ENCODE measurements at places on chromosomes 3 and 15. TPM values are rescaled to one million over a fixed set of nuclear protein-coding genes. Genes with fewer than 3 reads are reported as not detected.

DNA sequence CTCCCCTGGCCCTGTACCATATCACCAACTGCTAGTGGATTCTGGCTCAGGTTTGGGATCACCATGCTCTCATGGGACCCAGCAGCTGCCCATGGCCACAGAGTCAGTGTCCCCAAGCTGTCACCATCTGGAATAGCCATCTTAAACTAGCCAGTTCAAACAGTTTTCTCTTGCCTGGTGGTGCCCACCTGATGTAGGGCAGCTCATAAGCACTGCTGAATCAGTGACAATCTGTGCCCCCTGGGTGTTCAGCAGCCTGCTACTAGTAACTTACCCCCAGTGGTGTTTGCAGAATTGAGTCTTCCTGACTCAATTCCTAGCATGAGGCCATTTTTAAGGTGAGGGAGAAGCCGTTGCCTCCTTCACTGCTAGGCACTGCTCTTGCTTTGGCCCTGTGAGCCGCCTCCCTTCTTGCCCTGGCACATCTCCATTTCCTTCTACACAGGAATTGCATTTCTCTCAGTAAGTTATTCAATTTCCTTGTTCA lies 7.9 kb downstream of the RPSA start:
- no peak overlapping the region for H3K27ac ChIP-seq
- DNase-seq, result no peak
- no peak overlapping the region for H3K4me3 ChIP-seq
- H3K4me1 ChIP-seq, result no peaks in the 10 kb centered on the region

DNA sequence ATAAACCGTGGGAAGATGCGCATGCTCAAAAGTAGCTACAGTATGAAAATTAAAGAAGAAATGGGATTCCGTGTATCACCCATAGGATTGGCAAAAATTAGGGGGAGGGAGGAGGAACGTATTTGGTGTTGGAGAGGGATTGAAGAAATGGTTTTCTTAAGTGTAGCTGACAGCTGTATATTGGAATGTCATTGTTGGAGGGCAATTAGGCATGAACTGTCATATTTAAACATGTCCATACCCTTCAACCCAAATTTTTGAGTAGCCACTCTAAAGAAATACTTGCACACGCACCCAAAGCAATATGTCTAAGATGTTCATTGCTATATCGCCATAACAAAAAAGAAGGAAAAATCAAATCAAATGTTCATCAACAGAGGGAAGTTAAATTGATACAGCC lies 144.7 kb downstream of the TLE3 start:
- no peaks in the 10 kb centered on the region for H3K27me3 ChIP-seq
- H3K36me3 ChIP-seq, result no peaks in the 10 kb centered on the region
- no peak overlapping the region for H3K27ac ChIP-seq
- no peaks in the 10 kb centered on the region for H3K4me1 ChIP-seq
- H3K4me3 ChIP-seq, result no peak overlapping the region
- no peak for DNase-seq

DNA sequence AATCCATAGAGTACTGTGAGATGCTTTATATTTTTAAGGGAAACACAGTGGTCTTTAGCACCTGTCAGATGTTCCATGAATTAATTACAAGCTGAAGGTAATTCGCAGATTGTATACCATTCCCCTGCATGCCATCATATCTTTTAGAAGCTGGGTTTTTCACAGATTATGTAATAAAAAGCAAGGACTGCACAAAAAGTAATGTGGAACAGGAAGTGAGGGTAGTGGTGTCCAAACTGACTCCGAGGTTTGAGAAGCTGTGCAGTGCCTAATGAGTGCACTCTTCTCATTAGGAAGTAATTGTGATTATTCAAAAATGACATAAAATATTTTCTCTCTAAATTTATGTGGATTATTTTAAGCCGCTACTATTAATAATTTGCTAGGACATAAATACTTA lies 123.2 kb downstream of the GOLIM4 start:
- no peak overlapping the region for H3K27ac ChIP-seq
- H3K4me1 ChIP-seq, result no peaks in the 10 kb centered on the region
- no peak for DNase-seq
- H3K36me3 ChIP-seq, result no peaks in the 10 kb centered on the region
- H3K4me3 ChIP-seq, result no peak overlapping the region

Gene LCTL
- polyA plus RNA-seq, result not detected

GRCh38 chr3:76352511-76353284 lies 567.3 kb upstream of the ZNF717 start:
- DNase-seq, result no peak
- H3K4me1 ChIP-seq, result no peaks in the 10 kb centered on the region
- H3K27ac ChIP-seq, result no peak overlapping the region
- no peaks in the 10 kb centered on the region for H3K36me3 ChIP-seq

Gene ANKRD34C
- 0.01 TPM for polyA plus RNA-seq

Gene HACD3
- 7.3 TPM for polyA plus RNA-seq

DNA sequence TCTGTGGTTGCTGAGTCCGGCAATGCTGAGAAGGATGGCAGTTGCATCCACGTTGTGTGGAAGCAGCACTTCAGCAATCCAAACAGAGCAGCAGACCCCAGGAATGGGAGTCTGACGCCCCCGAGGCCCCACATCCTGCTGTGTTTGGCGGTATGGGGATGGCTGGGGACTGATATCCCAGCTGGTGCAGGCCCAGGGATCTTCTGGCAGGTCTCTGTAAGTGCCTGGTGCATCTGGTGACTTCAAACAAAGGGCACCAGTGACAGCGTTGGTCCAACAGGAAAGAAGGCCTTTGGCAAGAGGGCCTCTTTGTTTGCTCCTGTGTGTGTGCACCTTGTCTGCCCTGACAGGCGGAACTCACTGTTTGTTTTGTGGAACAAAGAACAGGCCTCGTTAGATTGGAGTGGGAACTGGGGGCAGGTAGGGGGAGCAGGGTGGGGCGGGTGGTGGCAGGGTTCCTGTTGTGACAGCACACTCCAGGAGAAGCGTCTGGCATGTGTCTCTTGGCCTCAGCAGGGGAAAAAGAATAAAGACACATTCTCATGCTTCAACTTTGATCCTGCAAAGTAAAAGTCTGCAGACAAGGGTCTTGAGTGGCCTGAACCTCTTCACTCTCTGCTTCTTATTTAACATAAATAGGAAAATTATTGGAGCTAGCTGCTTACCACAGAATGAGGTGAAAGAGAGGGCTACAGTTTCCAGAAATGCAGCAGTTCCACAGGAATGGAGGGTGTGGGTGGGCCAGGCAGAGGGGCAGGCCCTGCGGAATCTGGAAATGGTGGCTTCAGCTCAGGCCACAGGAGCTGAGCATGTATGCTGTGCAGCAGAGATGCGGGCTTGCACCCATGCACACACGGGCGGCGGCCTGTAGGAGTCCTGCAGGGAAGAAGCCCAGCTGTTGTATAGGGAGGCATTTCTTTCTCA lies 94.5 kb upstream of the MYZAP start:
- no peaks in the 10 kb centered on the region for H3K36me3 ChIP-seq
- H3K27me3 ChIP-seq, result no peaks in the 10 kb centered on the region
- no peak overlapping the region for H3K4me3 ChIP-seq
- H3K27ac ChIP-seq, result no peak overlapping the region
- no peaks in the 10 kb centered on the region for H3K4me1 ChIP-seq

Gene ATP13A4
- polyA plus RNA-seq, result not detected

GRCh38 chr3:167858865-167859264 lies 123.3 kb downstream of the SERPINI1 start:
- no peaks in the 10 kb centered on the region for H3K4me1 ChIP-seq
- no peak for DNase-seq
- H3K27ac ChIP-seq, result no peak overlapping the region
- no peaks in the 10 kb centered on the region for H3K27me3 ChIP-seq
- no peaks in the 10 kb centered on the region for H3K36me3 ChIP-seq

GRCh38 chr3:139564294-139564861 lies 24.8 kb upstream of the RBP1 start:
- H3K4me1 ChIP-seq, result no peaks in the 10 kb centered on the region
- H3K27ac ChIP-seq, result no peak overlapping the region
- H3K27me3 ChIP-seq, result no peaks in the 10 kb centered on the region
- no peak overlapping the region for H3K4me3 ChIP-seq
- no peaks in the 10 kb centered on the region for H3K36me3 ChIP-seq
- DNase-seq, result no peak

GRCh38 chr15:94231723-94232468 lies 535 bp downstream of the MCTP2 start:
- H3K27me3 ChIP-seq, result no peaks in the 10 kb centered on the region
- peak overlapping the region; percentile 90 for H3K27ac ChIP-seq
- H3K4me3 ChIP-seq, result peak overlapping the region; percentile 86
- H3K36me3 ChIP-seq, result no peaks in the 10 kb centered on the region
- H3K4me1 ChIP-seq, result peaks cover 3% of the 10 kb centered on the region
- peak; percentile 57 for DNase-seq

- DNase-seq, result no peak
- H3K4me3 ChIP-seq, result no peak overlapping the region
- peak overlapping the region; percentile 89 for H3K27ac ChIP-seq
- H3K36me3 ChIP-seq, result peaks cover 81% of the 10 kb centered on the region
- no peaks in the 10 kb centered on the region for H3K27me3 ChIP-seq
Observed at GRCh38 chr3:184351511-184352148, 9.8 kb downstream of the CLCN2 start.

GRCh38 chr15:74790080-74790916 lies 8.4 kb downstream of the CSK start:
- no peaks in the 10 kb centered on the region for H3K27me3 ChIP-seq
- peaks cover 87% of the 10 kb centered on the region for H3K4me1 ChIP-seq
- no peak overlapping the region for H3K4me3 ChIP-seq
- DNase-seq, result peak; percentile 28

DNA sequence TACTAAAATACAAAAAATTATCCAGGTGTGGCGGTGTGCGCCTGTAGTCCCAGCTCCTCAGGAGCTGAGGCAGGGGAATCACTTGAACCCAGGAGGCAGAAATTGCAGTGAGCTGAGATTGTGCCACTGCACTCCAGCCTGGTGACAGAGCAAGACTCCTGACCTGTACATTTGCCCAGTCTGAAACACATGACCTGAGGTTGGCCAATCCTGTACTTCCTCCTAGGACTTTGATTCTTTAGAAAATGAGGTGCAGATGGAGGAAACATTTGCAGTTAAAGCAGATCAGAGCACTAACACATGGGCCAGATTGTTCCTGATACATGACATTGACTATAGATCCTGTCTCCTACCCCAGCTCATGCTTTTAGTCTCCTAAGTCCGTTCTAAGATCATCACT lies 28.9 kb upstream of the LPP start:
- peak; percentile 51 for DNase-seq
- peaks cover 1% of the 10 kb centered on the region for H3K4me1 ChIP-seq
- no peaks in the 10 kb centered on the region for H3K36me3 ChIP-seq

DNA sequence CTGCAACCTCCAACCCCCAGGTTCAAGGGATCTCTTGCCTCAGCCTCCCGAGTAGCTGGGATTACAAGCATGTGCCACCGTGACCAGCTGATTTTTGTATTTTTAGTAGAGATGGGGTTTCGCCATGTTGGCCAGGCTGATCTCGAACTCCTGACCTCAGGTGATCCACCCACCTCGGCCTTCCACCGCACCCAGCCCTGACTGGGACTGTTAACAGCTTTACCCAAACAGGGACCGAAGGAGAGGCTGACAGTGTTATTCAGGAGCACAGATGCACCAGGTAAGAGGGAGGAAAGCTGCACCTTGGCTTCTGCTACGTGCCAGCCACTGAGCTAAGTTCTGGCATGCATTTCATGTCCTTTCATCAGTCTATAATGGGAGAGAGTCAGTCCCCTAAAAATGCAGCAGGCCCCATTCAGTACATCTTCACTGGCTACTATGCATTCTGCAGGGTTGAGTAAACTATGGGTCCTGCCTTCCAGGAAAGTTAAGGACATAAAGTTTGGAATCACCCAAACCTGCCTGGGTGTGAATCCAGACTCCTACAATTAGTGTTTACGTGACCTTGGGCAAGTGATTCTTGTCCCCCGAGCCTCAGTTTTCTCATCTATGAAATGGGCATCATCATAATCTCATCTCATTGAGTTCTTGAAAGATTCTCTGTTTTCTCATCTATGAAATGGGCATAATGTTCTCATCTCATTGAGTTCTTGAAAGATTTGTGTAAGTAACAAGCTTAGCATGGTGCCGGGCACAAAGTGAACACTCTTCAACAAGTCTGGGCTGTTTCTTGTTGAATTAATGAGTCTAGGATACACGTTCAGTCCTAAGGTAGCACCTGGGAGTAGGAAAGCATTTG lies 82.2 kb downstream of the CPN2 start:
- H3K27ac ChIP-seq, result no peak overlapping the region
- peaks cover 33% of the 10 kb centered on the region for H3K4me1 ChIP-seq
- no peak overlapping the region for H3K4me3 ChIP-seq
- DNase-seq, result no peak
- no peaks in the 10 kb centered on the region for H3K27me3 ChIP-seq

- no peak for DNase-seq
- H3K36me3 ChIP-seq, result peaks cover 64% of the 10 kb centered on the region
- H3K4me3 ChIP-seq, result no peak overlapping the region
- H3K4me1 ChIP-seq, result no peaks in the 10 kb centered on the region
- H3K27me3 ChIP-seq, result no peaks in the 10 kb centered on the region
Observed at GRCh38 chr15:22915866-22916515, 64.2 kb downstream of the CYFIP1 start.

DNA sequence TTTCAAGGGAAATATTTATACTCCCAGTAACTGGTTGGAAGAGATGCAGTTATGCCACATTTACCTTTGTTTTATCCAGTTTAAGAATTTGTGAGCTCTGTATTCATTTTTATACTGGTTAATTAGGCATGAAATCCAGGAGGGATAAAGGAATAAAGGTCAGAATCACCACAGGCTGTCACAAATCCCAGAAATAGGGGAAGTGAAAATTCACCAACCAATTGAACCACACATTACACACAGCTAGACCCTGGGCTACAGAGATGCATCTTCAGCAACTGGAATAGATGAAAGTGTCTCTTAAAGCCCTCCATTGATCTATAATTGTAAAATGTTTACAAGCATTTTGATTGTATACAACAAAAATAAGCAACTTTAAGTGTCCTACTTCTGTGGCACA lies 18.5 kb downstream of the SERPINI1 start:
- DNase-seq, result no peak

GRCh38 chr3:78970656-78971055 lies 797.1 kb downstream of the ROBO1 start:
- H3K4me3 ChIP-seq, result no peak overlapping the region
- H3K27ac ChIP-seq, result no peak overlapping the region
- no peaks in the 10 kb centered on the region for H3K36me3 ChIP-seq
- H3K27me3 ChIP-seq, result no peaks in the 10 kb centered on the region
- H3K4me1 ChIP-seq, result no peaks in the 10 kb centered on the region

Gene MESP2
- polyA plus RNA-seq, result not detected

DNA sequence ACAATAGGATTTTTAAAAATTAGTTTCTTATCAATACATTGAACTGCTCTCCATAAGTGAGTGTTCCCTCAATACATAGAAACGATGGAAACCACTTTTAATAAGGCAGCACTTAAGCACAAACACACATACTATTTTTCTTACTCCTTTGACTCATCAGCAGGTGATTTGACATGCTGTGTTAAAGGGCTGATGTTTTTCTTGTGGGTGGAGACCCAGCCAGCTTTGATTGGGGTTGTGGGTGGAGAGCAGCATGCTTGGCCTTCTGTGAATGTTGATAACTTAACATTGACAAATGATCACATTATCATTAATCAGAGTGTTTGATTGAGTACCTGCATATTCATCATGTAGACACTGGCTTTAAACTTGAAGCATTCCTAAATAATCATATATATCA lies 223.0 kb upstream of the DPH6 start:
- no peaks in the 10 kb centered on the region for H3K27me3 ChIP-seq
- no peaks in the 10 kb centered on the region for H3K4me1 ChIP-seq
- no peak overlapping the region for H3K27ac ChIP-seq
- H3K36me3 ChIP-seq, result no peaks in the 10 kb centered on the region

Gene GP5
- not detected for polyA plus RNA-seq

- DNase-seq, result no peak
- H3K27ac ChIP-seq, result no peak overlapping the region
- no peak overlapping the region for H3K4me3 ChIP-seq
- no peaks in the 10 kb centered on the region for H3K36me3 ChIP-seq
- no peaks in the 10 kb centered on the region for H3K4me1 ChIP-seq
Observed at GRCh38 chr3:353191-353739, 156.7 kb downstream of the CHL1 start.
